ENCODE measurements at places on chromosomes 5 and 9.

- no peak for DNase-seq
Observed at GRCh38 chr5:84286662-84287061, 98.0 kb downstream of the EDIL3 start.

DNA sequence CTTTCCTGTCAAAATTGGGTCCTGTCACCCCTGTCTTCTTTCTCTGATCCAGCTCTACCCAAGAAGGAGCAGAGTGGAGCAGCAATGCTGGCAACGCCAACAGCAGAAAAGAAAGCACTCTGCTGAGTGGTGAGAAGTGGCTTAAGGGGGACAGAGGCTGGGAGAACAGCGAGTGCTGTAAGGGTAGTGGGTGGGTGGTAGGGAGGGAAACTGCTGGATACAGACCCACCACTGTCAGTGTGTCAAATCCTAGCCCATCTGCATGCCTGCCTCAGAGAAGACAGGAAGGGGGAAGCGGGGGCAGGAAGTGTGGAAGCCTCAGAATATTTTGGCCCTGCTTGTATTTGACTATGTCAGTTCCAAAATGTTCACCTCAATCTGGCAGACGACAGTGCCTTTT, 170.4 kb upstream of the MAST4 start:
- no peak for DNase-seq

DNA sequence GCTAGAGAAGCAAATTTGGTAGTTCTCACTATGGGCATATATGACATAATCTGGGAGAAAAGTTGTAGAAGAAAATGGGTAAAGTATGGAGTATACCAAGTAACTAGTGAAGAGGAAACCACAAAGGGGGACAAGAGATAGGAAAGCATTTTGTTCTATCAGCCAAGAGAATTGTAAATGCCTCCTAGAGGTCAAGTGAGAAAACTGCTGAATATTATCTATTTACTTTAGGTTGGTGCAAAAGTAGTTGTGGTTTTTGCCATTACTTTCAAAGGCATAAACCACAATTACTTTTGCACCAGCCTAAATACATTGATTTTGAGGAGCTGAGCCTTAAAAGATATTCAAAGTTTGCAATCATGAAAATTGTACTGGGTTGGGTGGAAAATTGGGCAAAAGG, 126.7 kb upstream of the GRHPR start:
- no peak for DNase-seq

- DNase-seq = no peak
Observed at GRCh38 chr5:127076315-127077129, 3.2 kb upstream of the C5orf63 start.

- peak; percentile 64 for DNase-seq
Observed at GRCh38 chr9:21993893-21994555, at the start of gene CDKN2A. Gene CDKN2A, minus strand, starts transcription at chr9:21994392.

DNA sequence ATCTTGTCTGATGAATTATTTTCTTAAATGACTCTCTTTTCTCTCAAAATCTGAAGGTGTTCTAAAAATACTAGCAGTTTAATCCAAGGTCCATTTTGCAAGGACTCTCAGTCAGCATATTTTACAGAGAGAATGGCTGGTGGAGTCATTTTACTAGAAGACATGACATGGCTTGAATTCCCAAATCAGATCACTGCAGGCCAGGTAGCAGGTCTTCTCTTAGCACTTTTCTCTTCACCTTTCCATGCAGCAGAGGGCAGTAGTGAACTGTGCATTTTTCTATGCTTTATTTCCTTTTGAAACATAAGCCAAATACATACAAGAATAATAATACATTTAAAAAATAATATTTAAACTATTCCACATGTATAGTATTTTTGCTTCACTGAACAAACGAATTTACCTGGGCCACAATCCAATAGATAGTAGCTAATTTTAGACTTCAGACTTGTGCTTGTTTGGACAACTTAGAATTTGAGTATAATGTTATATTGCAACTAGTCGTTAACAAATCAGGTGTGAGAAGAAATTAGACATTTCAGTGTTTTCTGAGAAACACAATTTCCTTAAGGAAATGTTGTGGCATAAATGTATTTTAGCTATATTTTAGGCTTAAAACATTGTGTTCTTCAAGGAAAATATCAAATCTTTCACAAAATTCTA, 289.4 kb upstream of the DAB2 start:
- DNase-seq = peak; percentile 61

DNA sequence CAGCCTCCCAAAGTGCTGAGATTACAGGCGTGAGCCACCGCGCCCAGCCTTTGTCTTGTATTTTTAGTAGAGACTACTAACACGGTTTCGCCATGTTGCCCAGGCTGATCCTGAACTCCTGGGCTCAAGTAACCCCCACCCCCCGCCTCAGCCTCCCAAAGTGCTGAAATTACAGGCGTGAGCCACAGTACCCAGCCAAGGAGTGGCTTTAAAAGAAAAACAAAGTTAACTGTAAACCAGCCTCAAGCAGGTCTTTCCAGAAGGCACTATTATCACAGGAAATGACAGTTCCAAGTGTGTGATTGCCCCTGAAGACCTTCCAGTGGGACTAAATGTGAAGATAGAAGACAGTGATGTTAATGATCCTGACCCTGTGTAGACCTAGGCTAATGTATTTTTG, 31.1 kb downstream of the SIL1 start:
- no peak for DNase-seq

DNA sequence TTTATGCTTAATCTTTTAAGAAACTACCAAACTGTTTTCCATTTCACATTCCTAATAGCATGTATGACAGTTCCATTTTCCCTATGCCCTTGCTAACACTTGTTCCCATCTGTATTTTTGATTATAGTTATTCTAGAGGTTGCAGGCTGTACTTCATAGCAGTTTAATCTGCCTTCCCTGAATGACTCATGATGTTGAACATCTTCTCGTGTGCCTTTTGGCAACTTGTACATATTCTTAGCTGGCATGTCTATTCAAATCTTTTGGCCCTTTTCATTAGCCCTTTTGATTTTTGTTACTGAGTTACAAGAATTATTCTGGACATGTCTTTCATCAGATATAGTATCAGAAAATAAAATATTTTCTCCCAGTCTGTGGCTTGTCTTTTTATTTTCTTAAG, 320.3 kb downstream of the DIRAS2 start:
- DNase-seq = no peak

DNA sequence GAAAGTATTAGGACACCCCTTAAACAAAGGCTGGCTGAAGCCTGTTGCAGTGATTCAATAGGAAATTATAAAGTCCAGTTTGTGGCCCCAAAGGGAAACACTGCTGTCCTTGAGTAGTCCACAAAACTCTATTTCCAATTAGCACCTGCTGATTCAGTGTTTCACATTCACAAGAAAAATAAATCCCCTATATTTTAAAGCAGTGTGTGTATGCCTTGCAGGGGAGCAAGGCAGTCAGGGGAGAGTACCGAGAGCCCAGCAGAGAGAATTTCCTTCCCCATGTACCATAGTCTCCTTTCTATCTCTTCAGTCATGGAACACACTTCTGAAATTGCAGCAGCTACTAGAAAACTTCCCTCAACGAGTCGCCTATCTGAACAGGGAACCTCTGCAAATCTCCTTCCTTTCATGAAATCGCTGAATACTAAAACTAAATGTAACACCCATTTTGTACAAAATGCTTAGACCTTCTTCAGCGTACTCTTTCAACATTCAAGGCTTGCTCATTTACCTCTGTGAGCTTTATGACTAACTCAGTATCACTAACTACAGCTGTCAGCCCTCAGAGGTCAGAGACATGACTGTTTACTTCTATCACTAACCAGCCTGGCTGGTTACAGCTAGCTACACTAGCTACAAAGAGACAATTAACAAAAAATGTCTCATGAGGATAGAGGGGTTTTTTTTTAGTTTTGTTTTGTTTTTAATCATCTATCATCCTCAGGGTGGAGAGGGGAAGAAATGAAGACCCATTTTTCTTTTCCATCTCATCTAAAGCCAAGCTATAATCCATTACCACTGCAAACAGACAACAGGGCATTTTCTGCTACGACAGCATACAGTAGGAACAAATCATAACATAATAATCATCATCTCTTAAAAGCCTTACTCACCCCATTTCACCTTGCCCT, 188.7 kb downstream of the EBF1 start:
- no peak for DNase-seq

DNA sequence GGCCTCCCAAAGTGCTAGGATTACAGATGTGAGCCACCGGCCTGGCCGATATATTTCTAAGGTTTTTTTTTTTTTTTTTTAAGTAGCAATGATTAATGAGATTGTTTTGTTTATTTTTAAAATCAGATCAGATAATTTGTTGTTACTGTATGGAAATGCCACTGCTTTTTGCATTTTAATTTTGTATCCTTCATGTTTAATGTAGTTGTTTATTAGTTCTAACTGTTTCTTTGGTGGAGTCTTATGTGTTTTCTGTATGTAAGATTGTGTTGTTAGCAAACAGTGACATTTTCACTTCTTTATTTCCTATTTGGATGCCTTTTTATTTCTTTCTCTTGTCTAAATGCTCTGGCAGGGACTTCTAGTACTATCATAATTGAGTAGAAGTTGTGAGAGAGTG, 87.3 kb downstream of the DMXL1 start:
- no peak for DNase-seq

DNA sequence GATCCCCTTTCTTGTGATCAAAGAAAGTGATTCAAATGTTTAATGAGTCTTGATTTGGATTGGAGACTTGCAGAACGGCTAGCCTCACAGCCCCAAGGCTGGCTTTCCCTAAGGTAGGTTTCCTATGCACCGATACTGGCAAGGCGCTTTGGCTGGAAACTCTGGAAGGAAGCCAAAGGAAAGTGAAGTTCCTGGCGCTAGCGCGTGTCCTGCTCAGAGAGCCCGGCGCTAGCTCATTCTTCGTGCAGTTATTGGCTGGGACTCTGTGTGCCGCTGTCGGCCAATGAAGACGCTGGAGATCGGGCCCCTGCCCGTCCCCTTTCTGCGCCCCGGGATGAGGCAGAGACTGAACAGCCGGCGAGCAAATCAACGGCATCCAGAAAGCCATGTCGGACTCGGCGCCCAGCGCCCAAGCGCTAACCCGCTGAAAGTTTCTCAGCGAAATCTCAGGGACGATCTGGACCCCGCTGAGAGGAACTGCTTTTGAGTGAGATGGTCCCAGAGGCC, at the start of gene PCDHGC3:
Gene PCDHGC3 (plus strand): TSS at position 342 of the 507 bp plus-strand sequence. CDS start 151 bp downstream, at position 493.
- DNase-seq = peak; percentile 77

GRCh38 chr5:10243660-10244240, 5.9 kb downstream of the ATPSCKMT start:
- no peak for DNase-seq

GRCh38 chr9:129555512-129556215, 65.2 kb downstream of the C9orf50 start:
- no peak for DNase-seq

DNA sequence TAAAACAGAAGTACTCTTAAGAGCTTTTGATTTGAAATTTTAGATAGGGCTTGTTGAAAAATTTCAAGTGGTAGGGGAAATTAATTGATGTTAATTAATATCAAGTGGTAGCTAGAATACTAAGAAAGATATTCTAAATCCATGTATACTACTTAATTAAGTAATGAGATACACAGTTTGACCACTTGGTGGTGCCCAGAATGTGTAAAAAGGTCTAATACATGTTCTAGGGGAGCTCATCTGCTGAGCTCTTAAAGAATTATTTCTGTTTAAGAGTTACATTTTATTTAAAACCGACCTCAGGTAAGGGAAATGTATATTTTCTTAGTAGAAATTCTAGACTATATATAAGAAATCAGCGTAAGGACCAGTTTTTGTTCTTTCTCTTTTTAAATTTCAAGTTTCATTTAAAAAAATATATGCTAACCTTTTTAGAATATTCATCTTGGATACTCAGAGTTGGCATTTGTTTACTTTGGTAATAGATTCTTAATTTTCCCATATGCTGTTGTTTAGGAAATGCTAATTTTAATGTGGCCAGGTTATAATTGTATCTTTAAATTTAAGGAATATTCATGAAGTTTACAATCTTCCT, 61.5 kb downstream of the LNPEP start:
- peak; percentile 64 for DNase-seq

DNA sequence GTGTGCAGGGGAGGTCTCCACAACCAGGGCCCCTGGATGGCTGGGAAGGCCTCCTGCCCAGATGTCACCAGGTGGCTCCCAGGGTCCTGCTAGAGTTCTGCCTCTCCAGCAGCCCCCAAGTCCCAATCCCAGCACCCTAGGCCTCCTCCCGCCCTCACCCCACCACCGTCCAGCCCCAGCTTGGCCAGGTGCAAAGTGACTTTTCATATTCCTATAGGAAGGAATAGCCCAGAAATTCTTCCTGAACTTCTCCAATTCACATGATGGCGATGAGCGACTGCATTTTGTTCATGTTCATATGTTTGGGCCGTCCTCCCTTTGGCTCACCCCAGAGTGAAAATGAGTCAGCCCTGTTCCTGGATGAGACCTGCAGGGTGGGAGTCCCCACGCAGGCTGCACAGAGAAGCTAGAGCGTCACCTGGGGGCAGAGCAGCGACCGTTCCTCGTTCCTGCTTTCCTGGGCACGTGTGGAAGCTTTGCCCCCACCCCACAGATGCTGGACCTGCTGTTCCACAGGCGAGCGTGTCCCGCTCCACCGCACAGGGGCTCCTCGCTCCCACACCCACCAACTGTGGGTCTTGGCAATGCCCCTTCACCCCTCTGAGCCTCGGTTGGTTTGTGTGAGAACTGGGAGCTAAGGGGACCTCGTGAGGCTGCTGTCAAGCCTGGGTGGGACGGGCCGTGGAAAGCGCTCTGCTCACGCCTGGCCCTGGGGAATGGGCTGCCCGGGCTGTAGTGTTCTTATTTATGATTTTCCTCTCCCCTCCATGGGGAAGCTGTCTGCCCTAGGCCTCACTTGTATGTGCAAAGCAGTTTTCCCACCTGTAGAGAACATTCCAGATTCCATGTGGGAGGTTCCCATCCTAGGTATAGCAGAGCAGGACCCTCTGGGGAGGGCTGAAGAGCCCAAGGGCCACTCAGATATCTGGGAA, 6.9 kb downstream of the MRPS2 start:
- no peak for DNase-seq

GRCh38 chr5:159971931-159972461, 36.9 kb upstream of the TTC1 start:
- DNase-seq = no peak

- no peak for DNase-seq
Observed at GRCh38 chr5:81402192-81402930, 8.4 kb upstream of the ACOT12 start.

- no peak for DNase-seq
Observed at GRCh38 chr9:28206280-28206679, 633.0 kb upstream of the C9orf72 start.

- DNase-seq = peak; percentile 88
Observed at GRCh38 chr9:107480386-107480789, 9.2 kb downstream of the KLF4 start.

GRCh38 chr9:3650994-3651622, 125.3 kb upstream of the RFX3 start:
- DNase-seq = no peak

All from inflammatory macrophage treated with lipopolysaccharide for 4 hours (primary cell).